Stimulated activated CD8-positive, alpha-beta memory T cell treated with anti-CD3 and anti-CD28 coated beads, Interleukin-4, amount 100 ng/mL, for 24 hours (primary cell): ENCODE measurements at places on chromosomes 2 and 18.

DNA sequence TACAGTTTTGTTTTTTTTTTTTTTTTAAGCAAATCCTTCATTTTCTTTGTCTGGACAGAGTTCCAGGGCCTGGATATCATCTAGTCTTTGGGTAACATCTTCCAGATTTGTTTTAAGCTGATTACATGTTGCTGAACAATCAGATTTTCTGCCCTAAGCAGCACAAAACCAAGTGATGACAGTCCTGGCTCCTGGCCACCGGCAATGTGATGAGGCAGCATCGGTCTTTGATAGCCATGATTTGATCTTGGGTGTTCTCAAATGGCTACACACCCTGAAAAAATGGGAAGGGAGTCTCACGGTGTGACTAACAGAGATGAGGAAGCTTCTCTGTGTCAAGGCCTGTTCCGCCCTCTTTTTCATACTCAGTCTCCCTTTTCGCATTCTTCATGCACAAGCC is 708.6 kb upstream of the ZEB2 start:
- no peak for DNase-seq

GRCh38 chr2:41598161-41598894 is 449.5 kb upstream of the PKDCC start:
- no peak for DNase-seq

DNA sequence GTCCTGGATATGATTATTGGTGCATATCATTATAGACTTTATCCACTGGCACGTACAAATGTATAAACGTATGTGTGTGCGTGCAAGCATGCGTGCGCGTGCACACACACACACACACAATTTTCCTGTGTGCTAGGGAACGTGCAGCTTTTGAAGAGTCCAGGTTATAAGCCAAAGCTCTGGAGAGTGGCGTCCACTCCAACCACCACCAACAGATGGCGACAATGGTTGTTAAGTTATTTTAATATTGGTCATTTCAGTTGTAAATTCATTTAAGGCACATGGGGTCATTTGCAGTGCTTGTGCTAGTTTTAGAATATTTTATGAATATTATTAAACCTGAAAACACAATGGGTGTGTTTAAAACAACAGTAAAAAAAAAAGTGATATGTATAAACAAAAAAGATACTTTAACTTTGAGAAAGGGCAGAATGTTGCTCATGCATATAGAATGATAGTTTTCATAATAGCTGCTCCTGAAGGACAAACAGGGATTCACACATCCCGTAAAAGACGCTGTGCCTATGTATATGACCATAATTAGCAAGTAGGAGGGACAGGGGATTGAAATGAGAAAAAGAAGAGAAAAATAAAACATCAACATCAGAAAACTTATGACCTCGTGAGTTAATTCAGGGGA is 124.2 kb upstream of the ITGB6 start:
- DNase-seq, result no peak

GRCh38 chr2:42007551-42007950 is 40.3 kb upstream of the PKDCC start:
- DNase-seq, result no peak

GRCh38 chr18:59517446-59518165 is 158.5 kb upstream of the LMAN1 start:
- no peak for DNase-seq

DNA sequence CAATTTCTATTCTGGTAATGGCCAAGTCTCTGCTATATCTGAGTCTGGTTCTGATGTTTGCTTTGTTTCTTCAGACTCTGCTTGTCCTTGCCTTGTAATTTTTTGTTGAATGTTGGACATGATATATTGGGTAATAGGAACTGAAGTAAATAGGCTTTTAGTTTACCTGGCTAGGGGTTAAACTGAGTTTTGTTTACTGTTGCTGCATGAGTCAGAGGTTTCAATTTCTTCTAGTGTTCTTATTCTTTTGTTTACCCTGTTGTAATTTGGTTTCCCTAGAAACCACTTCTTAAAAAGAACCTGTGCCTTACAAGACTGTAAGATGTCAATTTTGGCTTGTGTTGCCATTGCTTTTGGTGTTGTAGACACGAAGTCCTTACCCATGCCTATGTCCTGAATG is 285.0 kb upstream of the KCNH7 start:
- no peak for DNase-seq

DNA sequence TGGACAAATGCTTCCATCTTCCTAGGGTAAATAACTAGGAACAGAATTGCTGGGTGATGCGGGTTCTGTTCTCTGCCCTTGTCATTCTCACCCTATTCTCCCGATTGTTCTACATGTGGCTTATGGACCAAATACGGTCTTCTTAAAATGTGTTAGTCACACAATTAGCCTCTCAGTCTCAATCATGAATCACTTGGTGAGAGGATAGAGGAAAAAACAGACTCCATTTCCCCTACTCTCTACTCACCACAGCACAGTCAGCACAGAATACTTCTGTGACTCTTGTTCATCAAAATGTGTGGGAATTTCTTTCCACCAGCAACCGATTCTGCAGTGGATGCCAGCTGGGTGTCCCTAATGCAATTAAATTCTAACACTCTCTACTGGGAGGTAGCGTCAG is 125.2 kb downstream of the SH3BP4 start:
- DNase-seq, result no peak

- no peak for DNase-seq
Measured at GRCh38 chr2:43293744-43294695, 67.6 kb upstream of the ZFP36L2 start.

DNA sequence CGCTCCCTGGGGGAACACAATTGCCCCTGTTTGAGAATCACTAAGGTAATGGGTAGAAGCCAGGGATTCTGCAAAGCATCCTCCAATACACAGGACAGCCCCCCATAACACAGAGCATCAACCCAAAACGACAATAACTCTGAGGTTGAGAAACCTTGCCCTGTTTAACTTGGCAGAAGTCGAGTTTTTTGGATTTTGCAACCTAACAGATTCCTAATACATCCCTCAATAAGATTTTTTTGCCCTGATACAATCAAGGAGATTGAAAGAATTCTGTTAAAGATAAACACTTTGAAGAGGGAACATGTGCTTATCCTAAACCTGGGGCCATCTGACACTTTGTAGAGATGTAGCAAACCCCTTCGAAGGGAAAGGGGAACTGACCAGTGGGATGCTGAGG is 92.5 kb upstream of the ZNF532 start:
- DNase-seq, result no peak

- no peak for DNase-seq
Measured at GRCh38 chr2:42826231-42826630, 33.8 kb upstream of the HAAO start.

- DNase-seq, result no peak
Measured at GRCh38 chr2:152627351-152627957, 89.8 kb downstream of the PRPF40A start.
